ENCODE measurements at places on chromosomes 11 and 22.

DNA sequence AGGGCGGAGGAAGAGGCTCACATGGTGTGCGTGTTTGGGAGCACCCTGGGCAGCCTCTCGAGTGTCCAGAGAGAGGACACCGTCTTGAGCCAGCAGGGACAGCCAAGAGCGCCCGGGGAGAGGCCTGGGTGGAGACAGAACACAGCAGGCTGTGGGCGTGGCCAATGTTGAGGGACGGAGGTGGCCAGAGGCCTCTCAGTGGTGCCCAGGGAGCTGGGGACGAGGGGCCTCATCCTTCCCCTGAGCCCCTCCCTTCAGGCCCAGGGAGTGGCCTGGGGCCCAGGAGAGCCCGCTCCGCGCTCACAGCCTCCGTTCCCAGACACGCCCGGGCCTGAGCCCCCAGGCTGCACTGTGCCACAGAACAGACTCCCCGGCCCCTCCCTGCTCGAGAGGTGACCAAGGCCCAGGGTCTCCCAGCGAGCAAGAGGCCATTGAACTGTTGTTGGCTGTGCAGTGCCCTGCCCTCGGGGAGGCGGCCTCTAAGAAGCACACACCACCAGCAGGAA, 48.4 kb downstream of the CDKN1C start:
- peak; percentile 94 for ATAC-seq

- ATAC-seq = no peak
Measured at GRCh38 chr11:41926339-41926738, 466.9 kb upstream of the LRRC4C start.

GRCh38 chr11:10728789-10729472, 22.1 kb upstream of the CTR9 start:
- ATAC-seq = peak; percentile 80

DNA sequence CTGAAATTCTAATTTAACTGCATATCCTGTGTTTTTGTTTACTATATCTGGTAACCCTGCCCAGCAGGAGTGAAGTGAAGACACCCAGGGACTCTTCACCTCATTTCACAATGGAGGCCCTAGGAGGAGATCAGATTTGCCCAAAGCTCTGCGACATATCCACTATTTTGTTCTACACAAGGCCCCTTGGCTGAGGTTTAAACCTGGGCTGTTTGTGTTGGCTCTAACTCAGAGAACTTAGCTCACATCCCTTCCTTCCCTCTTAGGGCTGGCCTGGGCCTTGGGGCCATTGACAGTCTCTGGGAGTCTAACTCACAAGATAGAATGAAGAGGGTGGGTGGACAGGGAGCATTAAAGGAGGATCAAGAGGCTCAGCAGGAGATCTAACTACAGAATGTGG, 8.2 kb upstream of the PLA2G3 start:
- no peak for ATAC-seq

- no peak for ATAC-seq
Measured at GRCh38 chr11:38130976-38131375, 1532.9 kb upstream of the RAG2 start.

GRCh38 chr11:79973721-79974617, 533.1 kb upstream of the TENM4 start:
- peak; percentile 88 for ATAC-seq

Measured in motor neuron (in vitro differentiated cells).